ENCODE measurements at places on chromosomes 16 and 17.

DNA sequence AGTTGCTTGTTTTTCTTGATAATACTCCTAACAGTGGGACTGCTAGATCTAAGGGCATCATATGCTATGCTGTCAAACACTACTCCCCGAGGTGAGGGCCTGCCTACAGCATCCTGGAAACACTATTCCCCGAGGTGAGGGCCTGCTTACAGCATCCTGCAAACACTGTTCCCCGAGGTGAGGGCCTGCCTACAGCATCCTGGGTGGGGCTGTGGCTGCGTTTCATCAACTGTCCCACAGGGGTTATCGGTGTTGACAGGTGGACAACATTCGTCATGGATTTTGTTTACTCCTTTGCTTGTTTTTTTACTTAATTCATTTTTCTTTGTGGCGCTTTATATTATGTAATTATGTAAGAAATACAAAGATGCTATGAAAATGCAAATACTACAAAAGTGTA, 22.5 kb downstream of the NPRL3 start:
- no peak for DNase-seq

DNA sequence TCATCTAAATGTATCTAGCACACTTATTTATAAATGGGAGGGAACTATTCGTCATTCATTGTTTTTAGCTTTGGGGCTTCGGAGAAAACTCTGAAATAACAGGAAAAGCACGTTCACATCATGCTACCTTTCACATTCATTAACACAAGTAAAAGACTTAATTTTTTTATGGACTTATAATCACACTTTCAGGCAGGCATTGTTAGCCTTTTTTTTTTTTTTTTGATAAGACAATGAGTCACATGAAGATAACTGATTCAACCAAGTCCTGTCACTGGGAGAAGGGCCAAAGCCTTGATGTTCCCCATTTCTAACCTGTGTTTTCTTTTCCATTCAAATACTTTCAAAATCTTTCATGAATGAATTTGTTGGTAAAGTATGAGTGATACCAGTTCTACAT, 631.3 kb upstream of the CA10 start:
- no peak for DNase-seq

DNA sequence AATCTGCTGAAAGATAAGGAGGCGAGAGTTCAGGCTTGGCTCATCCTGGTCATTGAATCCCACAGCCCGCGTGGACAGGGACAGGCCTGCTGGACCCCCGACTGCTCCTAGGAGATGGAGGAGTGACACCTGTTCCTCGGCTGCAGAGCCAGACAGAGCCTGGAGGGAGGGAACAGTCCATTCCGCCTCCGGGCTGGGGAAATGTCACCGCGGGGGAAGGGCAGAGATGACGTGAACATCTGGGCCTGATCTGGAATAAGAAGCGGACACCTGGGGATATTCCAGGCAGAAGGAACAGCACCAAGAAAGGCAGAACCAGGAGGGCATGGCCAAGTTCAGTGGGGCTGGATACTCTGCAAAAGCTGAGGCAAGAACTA, 1.5 kb downstream of the ZNF747 start:
- DNase-seq: no peak

- no peak for DNase-seq
These were observed 958.1 kb downstream of the KCNJ2 start for GRCh38 chr17:71127416-71127815.

DNA sequence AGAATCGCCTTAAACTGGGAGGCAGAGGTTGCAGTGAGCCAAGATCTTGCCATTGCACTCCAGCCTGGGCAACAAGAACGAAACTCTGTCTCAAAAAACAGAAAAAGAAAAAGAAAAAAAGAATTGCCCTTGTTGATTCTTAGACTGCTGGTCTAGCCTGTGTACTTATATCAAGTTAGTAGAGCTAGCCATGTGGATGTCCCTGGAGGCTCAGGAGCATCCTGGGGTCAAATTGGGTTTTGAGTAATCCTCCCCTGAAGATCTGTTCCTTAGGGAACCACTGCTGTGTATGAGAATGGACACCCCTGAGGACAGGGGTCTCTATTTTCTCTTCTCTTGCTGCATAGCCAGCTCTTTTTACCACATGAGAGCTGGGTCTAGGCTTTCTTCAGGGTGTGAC, 21.5 kb downstream of the SLC7A6OS start:
- DNase-seq: no peak

- DNase-seq: peak; percentile 76
These were observed 23.9 kb downstream of the ZNF213 start for GRCh38 chr16:3158510-3159314.
